ENCODE measurements at places on chromosomes 13 and 19.

DNA sequence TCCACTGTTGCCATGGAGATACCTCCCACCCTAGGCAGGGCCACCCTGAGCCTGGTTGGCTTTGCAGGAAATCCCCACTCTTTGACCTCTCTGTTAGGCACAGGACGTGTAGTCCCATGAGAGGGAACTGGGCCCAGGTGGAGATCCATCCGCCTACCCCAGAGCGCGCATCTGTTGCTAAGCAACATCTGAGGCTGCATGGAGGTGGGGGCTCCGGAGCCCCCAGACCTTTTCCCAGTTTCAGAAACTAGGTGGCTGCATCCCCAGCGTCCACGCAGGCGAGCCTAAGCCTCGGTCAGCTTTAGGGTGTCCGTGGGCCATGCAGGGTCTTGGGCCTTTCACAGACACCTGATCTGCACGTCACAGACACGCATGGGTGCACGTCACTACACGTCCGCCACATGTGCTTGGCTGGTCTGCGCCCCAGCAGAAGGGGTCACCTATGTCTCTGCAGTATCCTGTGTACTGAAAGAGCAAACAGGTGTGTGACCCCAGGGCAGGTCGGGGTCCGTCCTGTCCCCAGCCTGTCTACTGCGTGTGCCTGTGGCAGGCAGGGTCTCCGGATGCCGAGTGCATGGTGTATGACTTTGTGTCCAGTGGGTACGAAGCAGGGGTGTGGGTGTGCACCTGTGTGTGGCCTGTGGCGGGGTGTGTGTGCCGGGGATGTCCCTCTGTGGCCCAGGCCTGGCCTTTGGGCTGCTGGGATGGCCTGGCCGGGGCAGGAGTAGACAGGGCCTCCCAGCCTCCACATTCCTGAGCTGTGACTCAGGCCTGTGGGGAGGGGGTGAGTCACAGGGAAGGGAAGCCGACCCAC is 4.1 kb upstream of the CIRBP start:
- no peak for DNase-seq

GRCh38 chr13:19587635-19588300 is 26.4 kb upstream of the TPTE2 start:
- peak; percentile 73 for DNase-seq

- no peak for DNase-seq
These were observed 1.7 kb downstream of the HIF3A start for GRCh38 chr19:46298479-46299003.

- DNase-seq: no peak
These were observed 27.3 kb downstream of the CARM1 start for GRCh38 chr19:10898633-10899032.

- peak; percentile 76 for DNase-seq
These were observed 141.6 kb upstream of the RFC3 start for GRCh38 chr13:33676045-33676989.

- DNase-seq: no peak
These were observed 9.4 kb downstream of the SAFB2 start for GRCh38 chr19:5612891-5613865.

DNA sequence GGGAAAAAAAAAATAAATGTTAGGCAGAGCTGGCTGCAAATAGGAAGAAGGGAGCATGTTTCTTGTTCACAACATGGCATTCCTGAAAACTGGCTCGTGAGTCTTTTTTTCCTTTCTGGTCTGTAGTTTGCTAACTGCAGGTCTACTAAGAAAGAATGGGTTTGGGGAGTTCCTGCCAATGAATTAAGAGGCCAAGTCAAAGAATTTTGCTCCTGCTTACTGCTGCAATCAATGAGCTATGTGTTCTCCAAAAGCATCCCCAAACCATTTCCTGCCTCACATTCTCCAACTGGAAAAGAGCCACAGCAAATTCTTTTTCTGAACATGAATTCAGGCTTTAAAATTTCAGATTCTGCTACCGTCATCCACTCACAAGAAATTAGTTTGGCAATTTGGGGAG is 88.6 kb downstream of the DCT start:
- no peak for DNase-seq

GRCh38 chr13:66950666-66951065 is 279.5 kb downstream of the PCDH9 start:
- no peak for DNase-seq

DNA sequence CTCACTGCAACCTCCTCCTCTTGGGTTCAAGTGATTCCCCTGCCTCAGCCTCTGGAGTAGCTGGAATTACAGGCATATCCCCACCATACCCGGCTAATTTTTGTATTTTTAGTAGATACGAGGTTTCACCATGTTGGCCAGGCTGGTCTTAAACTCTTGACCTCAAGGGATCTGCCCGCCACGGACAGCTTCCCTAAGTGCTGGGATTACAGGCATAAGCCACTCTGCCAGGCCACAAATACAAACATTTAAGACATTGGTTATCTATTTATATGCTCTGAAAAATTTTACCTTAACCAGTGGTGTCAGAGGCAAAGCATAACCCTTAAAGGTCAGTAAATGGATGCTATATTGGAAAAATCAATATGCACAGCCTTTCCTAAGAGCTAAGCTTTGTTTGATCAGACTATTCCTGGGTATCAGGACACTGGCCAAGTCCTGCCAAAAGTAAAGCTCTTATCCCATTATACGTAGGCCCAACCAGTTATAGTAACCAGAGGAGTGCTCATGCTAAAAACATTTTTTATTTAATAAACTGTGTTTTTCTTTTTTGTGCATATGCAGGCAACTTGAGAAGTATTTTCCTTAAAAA is 56.4 kb upstream of the STARD13 start:
- no peak for DNase-seq

- DNase-seq: peak; percentile 79
These were observed 606 bp downstream of the ERCC5 start for GRCh38 chr13:102846261-102847015.
